ENCODE measurements at places on chromosomes 11 and 22.
A peak's percentile ranks its signal among the peaks of the same experiment; 100 is the strongest.

DNA sequence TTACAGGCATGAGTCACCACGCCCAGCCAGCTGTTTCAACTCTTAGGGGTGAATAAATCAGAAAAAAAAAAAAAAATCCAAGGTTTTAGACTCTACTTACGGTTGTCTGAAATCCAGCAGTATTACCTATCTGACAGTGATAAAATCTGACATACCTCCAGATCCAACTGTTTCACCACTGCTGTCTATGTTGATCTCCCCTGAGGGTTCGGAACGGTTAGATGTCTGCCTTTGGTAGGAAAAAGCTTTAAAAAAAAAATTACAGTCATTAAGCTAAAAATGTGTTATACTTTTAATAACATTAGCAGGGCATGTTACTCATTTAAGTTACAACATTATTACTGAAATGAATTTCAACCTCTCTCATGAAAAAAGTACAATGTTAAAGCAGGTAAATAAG is 21.1 kb downstream of the NCAPD3 start:
- DNase-seq, result no peak

GRCh38 chr22:44369293-44369661 is 56.5 kb upstream of the SHISAL1 start:
- no peak for DNase-seq

- DNase-seq, result peak; percentile 51
These were observed 36.7 kb upstream of the CD44 start for GRCh38 chr11:35102267-35102666.

GRCh38 chr22:40797427-40797826 is 21.7 kb downstream of the SLC25A17 start:
- no peak for DNase-seq

GRCh38 chr11:120835601-120836228 is 188.2 kb upstream of the TBCEL start:
- no peak for DNase-seq

GRCh38 chr22:45376703-45377102 is 36.7 kb downstream of the SMC1B start:
- no peak for DNase-seq

GRCh38 chr22:39148727-39149535 is 3.5 kb downstream of the CBX7 start:
- peak; percentile 72 for DNase-seq

- DNase-seq, result peak; percentile 73
These were observed 17.1 kb upstream of the SYTL2 start for GRCh38 chr11:85827748-85828639.

- peak; percentile 93 for DNase-seq
These were observed 3.7 kb upstream of the KCNC1 start for GRCh38 chr11:17730608-17731462.

DNA sequence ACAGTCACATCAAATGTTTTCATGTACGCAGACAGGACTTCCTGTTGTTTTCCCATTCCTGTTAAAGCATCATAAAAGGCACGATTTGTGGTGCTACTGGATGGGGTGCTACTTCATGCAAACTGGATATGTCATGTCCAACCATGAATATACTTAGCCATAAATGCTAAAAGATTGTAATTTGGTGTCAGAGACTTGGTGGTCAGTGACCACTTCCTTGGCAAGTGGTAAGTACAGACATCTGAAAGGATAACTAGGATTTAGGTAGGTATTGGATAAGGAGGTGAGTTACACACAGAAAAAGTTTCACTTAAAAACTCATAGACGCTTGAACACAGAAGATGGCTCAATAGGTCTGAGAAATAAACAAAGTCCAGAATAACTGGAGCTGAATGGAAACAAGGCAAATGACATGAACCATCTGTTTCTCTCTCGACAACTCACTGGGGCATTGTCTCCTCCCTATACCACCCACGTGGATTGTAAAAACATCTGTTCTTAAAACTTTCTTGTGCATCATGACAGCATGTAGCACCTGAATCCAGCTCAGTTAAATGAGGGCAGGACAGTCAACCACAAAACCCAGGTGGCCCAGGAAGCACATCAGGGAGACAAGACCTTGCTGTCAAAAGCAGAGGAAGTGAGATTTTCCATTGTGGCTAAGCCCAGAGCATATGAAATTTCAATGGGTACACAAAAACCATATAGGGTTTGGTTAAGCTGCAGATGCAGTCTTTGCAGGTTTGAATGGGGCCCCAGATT is 22.1 kb upstream of the IGLL5 start:
- DNase-seq, result no peak

GRCh38 chr11:1733716-1734640 is 16.4 kb downstream of the IFITM10 start:
- DNase-seq, result no peak

GRCh38 chr22:49046546-49047361 is 780.9 kb downstream of the BRD1 start:
- no peak for DNase-seq

DNA sequence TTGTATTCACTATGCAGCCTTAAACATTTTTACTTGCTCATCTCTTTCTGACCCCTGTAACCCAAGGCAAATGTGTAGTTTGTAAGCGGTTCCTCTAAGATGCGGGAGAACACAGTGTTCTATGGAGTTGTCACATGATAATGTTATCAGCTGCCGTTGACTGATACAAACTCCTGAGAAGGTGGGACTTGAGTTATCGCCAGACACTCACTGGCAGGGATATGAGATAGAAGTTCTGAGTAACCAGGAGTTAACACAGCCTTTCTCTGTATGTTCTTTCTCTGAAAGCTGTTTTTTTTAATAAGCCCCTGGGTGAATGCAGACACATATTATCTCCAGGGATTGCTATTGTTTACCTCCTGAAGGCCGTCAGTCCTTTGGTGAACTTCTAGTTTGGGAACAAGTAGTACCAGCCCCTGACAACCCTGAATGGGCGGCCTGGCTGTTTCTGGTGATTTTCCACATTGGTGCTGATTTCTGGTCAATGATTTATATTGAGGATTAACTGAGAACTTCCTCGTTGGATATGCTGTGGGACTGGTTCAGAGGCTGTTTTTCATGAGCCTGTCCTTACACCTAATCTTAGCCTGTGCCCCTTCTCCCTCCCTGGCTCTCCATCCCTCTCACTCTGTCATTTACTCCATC is 155.3 kb upstream of the RASSF10 start:
- DNase-seq, result peak; percentile 71

- DNase-seq, result no peak
These were observed 316.8 kb downstream of the CASP12 start for GRCh38 chr11:104581246-104581980.

GRCh38 chr11:47641600-47642098 is 710 bp downstream of the MTCH2 start:
- DNase-seq, result no peak

- peak; percentile 85 for DNase-seq
These were observed 96.5 kb upstream of the FGF3 start for GRCh38 chr11:69915501-69916250.

DNA sequence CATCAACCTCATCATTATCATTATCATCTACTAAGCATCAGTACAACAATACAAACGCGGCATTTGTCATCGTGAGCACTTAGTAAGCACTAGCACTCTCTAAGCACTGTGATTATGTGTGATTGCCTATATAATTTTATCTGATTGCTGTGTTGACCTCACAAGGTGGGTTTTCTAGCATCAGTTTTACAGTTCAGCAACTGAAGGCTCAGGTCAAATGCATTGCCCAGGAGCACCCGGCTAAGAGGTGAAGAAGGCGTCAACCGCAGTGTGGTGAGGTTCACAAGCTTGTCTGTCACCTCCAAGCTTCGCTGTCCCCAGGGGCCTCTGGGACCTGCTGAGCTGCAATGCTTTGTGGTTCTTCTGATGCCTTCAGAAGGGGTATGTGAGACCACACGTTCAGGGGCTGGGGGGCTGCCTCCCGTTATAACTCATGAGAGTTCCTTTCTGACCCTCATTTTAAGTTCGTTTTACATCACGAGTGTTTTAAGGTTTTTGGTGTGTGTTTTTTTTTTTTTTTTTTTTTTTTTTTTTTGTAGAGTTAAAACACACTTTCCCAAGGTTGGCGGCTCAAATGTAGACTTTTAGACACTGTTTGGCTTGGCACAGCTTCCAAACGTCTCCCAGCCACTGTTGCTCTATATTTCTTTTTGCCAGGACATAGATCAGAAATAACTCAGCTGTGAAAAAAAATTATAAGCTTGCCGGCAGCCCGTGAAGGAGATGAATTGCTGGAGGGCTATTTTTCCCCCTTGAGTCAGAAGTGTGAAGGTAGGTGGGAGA is 33.8 kb upstream of the SCUBE1 start:
- peak; percentile 50 for DNase-seq

DNA sequence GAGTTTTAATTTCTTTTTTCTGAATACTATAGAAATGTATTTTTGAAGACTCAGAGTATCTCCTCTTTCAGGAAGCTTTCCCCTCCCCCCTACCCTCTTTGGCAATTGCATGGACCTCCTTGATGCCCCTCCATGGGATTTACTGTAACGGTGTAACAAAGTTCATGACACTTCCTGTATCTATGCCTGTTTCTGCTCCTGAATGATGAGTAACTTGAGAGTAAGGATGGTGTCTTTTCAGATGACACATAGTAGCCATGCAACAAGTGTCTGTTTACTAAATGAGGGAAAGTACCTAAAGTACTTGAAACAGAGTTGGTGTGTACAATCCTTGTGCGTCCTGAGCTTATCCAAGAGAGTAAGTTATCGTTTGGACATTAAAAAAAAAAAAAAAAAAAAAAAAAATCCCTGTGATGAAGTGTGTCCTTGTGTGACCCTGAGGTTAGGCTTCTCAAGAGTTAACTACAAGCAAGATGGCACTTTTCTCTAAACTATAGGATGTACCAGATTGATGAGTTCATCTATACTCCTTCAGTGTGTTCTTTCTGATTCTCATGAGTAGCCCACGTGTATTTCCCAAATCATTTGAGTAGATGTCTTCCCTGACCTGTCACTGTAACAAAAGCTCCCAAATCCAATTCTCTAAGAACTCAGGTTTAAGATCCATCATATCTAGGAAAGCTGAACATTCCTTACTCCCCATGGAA is 7.4 kb downstream of the ETS1 start:
- DNase-seq, result no peak

GRCh38 chr11:66592457-66593302 is at the start of the genes CCDC87 and CCS:
TSS of gene CCDC87 (minus strand) at chr11:66593063. CDS start at chr11:66593015, 48 bp downstream.
TSS of gene CCS (plus strand) at chr11:66593185. CDS start at chr11:66593262, 77 bp downstream.
- peak; percentile 99 for DNase-seq

DNA sequence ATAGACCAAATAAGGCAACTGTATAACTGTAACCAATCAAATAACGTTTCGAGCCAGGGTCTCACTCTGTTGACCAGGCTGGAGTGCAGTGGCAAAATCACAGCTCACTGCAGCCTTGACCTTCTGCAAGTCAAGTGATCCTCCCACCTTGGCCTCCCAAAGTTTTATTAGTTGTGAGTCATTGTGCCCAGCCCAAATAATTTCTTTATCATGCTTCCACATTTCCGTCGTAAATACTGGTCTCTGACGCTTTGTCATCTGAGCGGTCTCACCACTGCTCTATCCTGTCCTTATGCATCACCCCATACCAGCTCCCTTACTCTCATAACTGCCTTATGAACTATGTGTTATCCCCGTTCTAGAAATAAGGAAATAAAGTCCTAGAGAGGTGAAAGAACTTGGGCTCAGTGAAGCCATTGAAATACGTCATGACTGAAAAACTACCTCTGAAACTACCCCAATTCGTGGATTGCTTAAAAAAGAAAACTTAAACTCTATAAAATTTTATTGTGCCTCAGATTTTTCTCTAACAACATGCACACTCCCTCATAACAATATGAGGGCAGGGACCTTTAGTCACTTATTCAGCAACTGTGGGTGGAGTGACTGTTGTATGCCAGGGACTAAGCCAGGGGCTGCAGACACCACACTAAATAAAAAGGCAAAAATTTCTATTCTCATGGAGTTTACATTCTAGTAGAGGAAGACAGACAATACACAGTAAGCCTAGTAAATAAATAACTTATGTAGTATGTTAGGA is 15.8 kb upstream of the RTN4RL2 start:
- DNase-seq, result no peak

DNA sequence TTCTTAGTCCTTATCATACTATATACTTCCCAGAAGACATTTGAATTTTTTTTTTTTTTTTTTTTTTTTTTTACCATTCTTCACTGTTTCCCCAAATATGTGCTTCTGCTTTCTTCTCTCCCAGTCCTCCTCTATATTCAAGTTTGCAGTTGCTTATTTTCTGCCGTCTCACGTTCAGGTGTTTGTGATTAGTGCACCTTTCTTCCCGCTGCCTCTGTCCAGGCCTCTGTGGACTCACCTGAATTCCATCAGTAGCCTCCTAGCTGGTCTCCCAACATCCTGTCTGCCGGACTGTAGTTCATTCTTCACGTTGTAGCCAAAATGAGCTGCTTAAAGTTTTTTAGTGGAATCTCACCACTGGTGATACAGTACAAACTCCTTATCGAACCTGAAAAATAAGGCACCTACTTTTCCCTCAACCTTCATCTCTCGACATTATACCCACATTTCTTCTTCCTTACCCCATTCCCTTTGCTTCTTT is 795 bp upstream of the MSANTD4 start:
- peak; percentile 10 for DNase-seq

DNA sequence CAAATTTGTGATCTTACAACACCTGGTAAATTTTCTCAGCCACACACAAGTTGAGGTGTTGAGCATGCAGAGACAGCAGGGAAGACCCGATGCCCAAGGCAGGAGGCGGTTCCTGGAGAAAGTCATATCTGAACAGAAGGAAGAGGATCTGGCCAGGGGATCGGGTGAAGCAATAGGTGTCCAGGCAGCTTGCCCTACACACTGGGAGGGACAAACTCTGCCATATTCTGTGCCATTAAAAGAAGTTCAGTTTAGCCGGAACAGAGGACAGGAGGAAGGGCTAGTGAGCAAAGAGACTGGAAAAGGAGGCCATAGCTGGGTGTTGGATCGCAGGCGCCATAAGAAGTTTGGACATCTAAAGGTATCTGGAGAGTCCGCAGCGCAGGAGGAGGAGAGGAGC is 76.5 kb downstream of the TMPRSS5 start:
- DNase-seq, result no peak

- peak; percentile 73 for DNase-seq
These were observed 63.9 kb downstream of the TP53I11 start for GRCh38 chr11:44886790-44887140.

- DNase-seq, result no peak
These were observed 25.3 kb upstream of the SESN3 start for GRCh38 chr11:95256321-95256779.

DNA sequence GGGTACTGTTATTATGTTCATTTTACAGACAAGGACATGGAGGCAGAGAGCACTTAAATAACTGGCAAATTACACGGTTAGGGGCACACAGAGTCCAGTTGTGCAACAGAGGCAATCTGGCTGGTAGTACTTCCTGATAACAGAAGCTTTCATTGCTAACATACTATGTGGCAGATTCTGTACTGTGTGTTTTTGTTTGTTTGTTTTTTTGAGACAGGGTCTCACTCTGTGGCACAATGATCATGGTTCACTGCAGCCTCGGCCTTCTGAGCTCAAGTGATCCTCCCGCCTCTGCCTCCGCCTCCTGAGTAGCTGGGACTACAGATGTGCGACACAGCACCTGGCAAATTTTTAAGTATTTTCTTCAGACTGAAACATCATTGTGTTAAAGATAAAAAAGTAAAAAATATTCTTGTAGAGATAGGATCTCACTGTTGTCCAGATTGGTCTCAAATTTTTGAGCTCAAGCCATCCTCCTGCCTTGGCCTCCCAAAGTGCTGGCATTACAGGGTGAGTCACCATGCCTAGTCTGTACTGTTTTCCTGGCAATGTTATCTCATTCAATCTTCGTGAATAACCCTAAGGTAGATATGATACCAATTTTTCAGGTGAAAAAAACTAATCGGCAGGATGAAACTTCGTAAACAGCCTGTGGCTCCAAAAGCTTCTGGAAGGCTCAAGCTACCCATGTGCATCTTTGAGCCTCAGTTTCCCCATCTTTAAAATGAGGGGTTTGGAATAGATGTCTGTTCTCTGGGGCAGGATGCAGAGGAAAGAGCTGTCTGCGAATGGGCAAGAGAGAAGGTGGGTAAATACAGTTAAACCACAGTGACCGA is 921 bp upstream of the NUCB2 start:
- DNase-seq, result no peak

Data from stomach (tissue), 19 donors.